Aortic smooth muscle cell (primary cell): ENCODE measurements at places on chromosomes 1 and 21. TPM values are rescaled to one million over a fixed set of nuclear protein-coding genes. Genes with fewer than 3 reads are reported as not detected.

The PODN gene
- 5.8 and 7.6 TPM in 2 replicates for total RNA-seq

The DCDC2B gene
- not detected in 2 replicates for total RNA-seq

The ERG gene
- total RNA-seq, result 16.0 and 59.9 TPM in 2 replicates

The METTL18 gene
- total RNA-seq, result 5.4 and 9.5 TPM in 2 replicates

The RNU1-1 gene
- 565 and 1,390 TPM in 2 replicates for total RNA-seq

The KCNJ9 gene
- under 0.01 and 0.06 TPM in 2 replicates for total RNA-seq

The RBP7 gene
- total RNA-seq, result 0.19 TPM in 1 of 2 replicates, not detected in the other

The RAP1A gene
- total RNA-seq, result 17.7 and 25.9 TPM in 2 replicates

The AMPD2 gene
- total RNA-seq, result 73.3 and 85.6 TPM in 2 replicates

The RAD54L gene
- 1.5 and 4.0 TPM in 2 replicates for total RNA-seq

The KMO gene
- total RNA-seq, result 0.06 and 0.53 TPM in 2 replicates

The SELE gene
- under 0.01 TPM in 2 replicates for total RNA-seq

The SERPINC1 gene
- 0.12 and 0.13 TPM in 2 replicates for total RNA-seq

The CACHD1 gene
- total RNA-seq, result 2.8 and 3.7 TPM in 2 replicates

The HAO2 gene
- not detected in 2 replicates for total RNA-seq

The ABCA4 gene
- total RNA-seq, result 0.44 and 0.53 TPM in 2 replicates

The KRTAP13-2 gene
- not detected in 2 replicates for total RNA-seq

The ABCG1 gene
- 2.1 and 3.3 TPM in 2 replicates for total RNA-seq

The SLC45A1 gene
- total RNA-seq, result 2.2 and 3.0 TPM in 2 replicates

The FYB2 gene
- total RNA-seq, result not detected in 2 replicates

The LORICRIN gene
- total RNA-seq, result not detected in 2 replicates

The NLRP3 gene
- 1.1 and 1.5 TPM in 2 replicates for total RNA-seq

The RCAN3 gene
- 0.50 and 0.53 TPM in 2 replicates for total RNA-seq

The LYPD8 gene
- not detected in 2 replicates for total RNA-seq

The AIRE gene
- total RNA-seq, result under 0.01 TPM in 1 of 2 replicates, not detected in the other

The CFHR3 gene
- total RNA-seq, result 0.06 TPM in 1 of 2 replicates, not detected in the other

The ESRRG gene
- total RNA-seq, result 0.06 and 0.13 TPM in 2 replicates

The TTC22 gene
- total RNA-seq, result under 0.01 TPM in 1 of 2 replicates, not detected in the other

The KIF2C gene
- 15.3 and 27.3 TPM in 2 replicates for total RNA-seq

The DR1 gene
- 28.9 and 43.8 TPM in 2 replicates for total RNA-seq

The KIFAP3 gene
- total RNA-seq, result 36.3 and 54.9 TPM in 2 replicates

The OXCT2 gene
- total RNA-seq, result 0.99 and 5.4 TPM in 2 replicates

The TMCC2 gene
- total RNA-seq, result 0.53 and 0.68 TPM in 2 replicates

The RAB25 gene
- not detected in 2 replicates for total RNA-seq

The TTC39A gene
- total RNA-seq, result 3.3 and 4.7 TPM in 2 replicates

The CREG1 gene
- total RNA-seq, result 18.7 and 30.4 TPM in 2 replicates

The MATN1 gene
- 0.06 and 0.26 TPM in 2 replicates for total RNA-seq

The PGLYRP4 gene
- not detected in 2 replicates for total RNA-seq

The SPATA17 gene
- 0.93 and 1.5 TPM in 2 replicates for total RNA-seq

The SPATA45 gene
- 0.44 and 0.53 TPM in 2 replicates for total RNA-seq

The C1orf56 gene
- total RNA-seq, result 0.92 and 1.2 TPM in 2 replicates

The BNIPL gene
- 0.25 and 0.40 TPM in 2 replicates for total RNA-seq

The ARPC5 gene
- total RNA-seq, result 302 and 512 TPM in 2 replicates

The LCE2A gene
- not detected in 2 replicates for total RNA-seq

The SPATA21 gene
- not detected in 2 replicates for total RNA-seq

The HSPB7 gene
- total RNA-seq, result 4.6 and 21.6 TPM in 2 replicates

The KIAA1614 gene
- total RNA-seq, result 6.9 and 7.6 TPM in 2 replicates

The CYP4Z1 gene
- 0.13 TPM in 1 of 2 replicates, not detected in the other for total RNA-seq

The CHI3L1 gene
- total RNA-seq, result 0.06 and 0.13 TPM in 2 replicates

The CD48 gene
- not detected in 2 replicates for total RNA-seq

The SPATA46 gene
- total RNA-seq, result not detected in 2 replicates

The CFHR2 gene
- not detected in 2 replicates for total RNA-seq

The DHRS3 gene
- 37.7 and 61.7 TPM in 2 replicates for total RNA-seq

The CITED4 gene
- total RNA-seq, result 6.1 and 6.2 TPM in 2 replicates

The CRYBG2 gene
- not detected in 2 replicates for total RNA-seq

The CLIC6 gene
- 0.12 and 0.13 TPM in 2 replicates for total RNA-seq

The DIO1 gene
- total RNA-seq, result not detected in 2 replicates
